ENCODE measurements at places on chromosomes 7 and 10. TPM values are rescaled to one million over a fixed set of nuclear protein-coding genes. Genes with fewer than 3 reads are reported as not detected.

GRCh38 chr10:93580828-93581227 lies 14.4 kb downstream of the FFAR4 start:
- no peak for DNase-seq

GRCh38 chr10:119781498-119781897 lies 55.6 kb downstream of the INPP5F start:
- no peak for DNase-seq

DNA sequence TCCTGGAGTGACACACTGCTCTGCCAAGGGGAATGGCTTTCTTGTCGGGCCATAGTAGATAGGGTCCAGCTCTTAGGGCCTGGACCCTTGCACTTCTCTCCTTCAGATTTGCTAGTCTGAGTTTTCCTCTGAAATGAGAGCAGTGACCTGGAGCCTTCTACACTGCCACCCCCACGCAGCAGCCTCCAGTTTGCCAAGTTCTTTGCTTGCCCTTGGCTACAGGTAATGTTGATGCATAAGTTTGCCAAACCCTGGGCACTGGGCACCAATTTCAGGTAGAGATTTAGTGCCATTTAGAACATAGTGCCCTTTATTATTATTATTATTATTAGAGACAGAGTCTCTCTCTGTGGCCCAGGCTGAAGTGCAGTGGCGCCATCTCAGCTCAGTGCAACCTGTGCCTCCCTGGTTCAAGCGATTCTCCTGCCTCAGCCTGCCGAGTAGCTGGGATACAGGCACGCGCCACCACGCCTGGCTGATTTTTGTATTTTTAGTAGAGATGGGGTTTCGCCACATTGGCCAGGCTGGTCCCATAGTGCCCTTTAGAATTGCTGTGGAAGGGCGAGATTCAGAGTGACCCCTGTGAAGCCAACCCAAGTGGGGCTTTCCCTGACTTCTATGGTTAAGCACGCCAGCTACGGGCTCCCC lies 14.5 kb downstream of the EEPD1 start:
- no peak for DNase-seq

- no peak for DNase-seq
These were observed 32.3 kb downstream of the CARD11 start for GRCh38 chr7:3011211-3011852.

- DNase-seq = no peak
These were observed 21.5 kb downstream of the RPP38 start for GRCh38 chr10:15118615-15119014.

DNA sequence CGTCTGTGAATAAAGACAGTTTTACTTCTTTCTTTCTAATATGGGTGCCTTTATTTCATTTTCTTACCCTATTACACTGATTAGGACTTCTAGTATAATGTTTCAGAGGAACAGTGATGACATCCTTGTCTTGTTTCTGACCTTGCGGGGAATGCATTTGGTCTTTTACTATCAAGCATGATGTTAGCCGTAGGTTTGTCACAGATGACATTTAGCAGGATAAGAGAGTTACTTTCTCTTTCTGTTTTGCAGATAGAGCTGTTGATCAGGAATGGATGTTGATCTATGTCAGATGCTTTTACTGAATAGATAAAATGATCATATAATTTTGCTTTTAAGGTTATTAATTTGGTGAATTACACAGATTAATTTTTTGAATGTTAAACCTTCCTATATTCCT lies 6.6 kb upstream of the IGFBP3 start:
- no peak for DNase-seq

CPVL gene
- total RNA-seq = 1.1 TPM

DNA sequence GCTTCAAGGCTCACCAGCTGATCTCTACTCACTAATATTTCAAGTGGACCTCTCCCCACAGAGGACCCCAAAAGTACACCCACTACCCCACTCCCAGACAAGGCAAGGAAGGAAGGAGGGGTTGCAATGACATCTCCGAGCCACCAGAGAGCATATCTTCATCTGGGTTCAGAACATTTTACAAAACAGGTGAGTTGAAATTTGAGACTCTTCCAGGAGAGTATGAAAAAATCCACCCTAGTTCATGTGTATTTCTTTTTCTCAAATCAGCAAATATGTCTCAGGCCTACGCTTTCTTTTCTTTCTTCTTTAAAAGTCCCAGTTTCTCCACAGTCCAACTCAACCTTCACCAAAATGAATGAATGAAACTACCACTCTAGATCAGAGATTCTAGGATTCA lies 61.9 kb downstream of the SGMS1 start:
- DNase-seq = no peak

GTPBP10 gene
- total RNA-seq = 23.7 TPM

DNA sequence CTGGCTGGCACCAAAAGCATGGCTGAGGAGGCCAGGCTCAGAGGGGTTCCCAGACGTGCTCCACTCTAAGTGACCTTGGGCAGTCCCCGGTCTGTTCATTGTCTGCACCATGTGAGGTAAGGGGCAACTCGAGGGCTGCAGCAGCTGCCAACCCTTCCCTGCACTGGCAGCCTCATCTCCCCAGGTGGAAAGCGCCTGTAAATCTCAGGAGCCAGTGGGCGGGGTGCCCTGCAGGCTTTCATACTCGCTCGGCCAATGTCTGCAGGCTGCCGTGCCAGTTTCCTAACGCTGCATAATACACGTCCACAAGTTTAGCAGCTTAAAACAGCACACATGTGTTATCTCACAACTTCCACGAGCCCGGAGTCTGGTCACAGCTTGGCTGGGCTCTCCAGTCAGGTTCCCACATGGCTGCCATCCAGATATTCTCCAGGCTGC lies 12.6 kb upstream of the GDF10 start:
- DNase-seq = no peak

- no peak for DNase-seq
These were observed 27.7 kb upstream of the TLX1 start for GRCh38 chr10:101103430-101103829.

DNA sequence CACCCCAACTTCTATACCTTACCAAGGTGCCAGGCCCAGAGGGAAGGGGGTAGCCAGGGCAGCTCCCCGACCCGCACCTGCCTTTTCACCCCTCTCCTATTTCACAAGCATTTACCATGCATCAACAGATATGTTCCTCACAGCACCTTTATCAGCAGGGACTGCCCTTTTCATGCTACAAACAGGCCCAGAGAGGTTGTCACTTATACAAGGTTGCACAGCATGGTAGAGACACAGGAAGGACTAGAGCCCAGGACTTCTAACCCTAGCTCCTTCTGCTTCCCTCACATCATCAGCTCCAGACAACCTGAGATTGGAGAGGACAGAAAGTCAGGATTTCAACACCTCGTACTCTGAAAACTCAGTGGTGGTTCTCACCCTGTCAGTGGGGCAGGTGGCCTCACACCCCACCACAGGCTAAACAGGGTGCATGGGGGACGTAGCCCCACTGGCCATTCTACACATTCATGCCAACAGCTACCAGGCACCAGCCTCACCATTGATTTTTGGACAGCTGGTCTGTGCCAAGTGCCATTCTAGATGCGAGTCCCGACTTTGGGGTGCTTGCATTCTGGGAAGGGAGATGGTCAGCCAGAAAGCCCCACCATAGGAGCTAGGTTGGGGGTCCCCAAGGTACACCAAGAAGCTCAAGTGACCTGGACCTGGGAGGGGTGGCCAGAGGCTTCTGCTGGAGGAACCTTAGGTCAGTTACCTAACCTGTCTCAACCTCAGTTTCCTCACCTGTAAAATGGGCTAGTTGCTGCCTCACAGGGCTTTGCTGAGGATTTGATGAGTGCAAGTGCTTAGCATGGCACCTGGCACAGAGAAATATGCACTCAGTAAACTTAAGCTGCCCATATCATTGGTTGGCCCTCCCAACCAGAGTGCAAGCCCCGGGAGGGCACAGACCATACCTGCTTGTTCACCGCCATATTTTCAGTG lies 38.4 kb downstream of the CHST3 start:
- no peak for DNase-seq

SLC35G1 gene
- total RNA-seq = 13.6 TPM

DNA sequence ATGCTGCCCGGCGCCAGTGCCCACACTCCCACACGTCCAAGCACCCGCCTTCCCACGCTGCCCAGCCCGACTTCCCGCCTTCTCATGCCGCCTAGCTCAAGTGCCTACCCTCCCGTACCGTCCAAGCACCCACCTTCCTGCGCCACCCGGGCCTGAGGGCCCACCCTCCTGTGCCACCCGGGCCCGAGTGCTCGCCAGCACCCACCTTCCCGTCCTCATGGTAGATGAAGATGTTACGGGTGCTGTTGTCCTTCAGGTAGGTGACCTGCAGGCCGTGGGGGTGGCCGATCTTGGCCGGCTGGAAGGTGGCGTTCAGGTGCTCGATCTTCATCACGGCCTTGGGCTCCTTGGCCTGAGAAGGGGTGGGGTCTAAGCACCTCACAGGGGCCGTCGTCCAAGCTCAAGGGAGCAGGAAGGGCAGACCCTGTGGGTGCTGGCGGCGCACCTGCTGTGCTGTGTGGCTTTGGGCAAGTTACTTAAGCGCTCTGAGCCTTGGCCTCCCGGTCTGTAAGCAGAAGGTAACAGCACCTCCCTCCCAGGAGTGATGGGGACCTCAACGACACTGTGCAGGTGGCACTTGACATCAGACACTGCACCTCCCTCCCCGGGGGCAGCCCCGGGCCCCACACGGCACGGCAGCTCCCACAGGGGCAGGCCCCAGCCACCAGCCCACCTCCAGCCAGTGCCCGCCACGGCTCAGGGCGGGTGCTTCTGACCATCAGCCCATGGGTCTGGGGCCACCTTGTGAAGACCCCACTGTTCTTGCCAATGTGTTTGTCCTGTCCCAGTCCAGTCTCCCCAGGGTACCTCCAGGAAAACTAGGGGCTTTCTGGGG lies 27.8 kb downstream of the GET4 start:
- no peak for DNase-seq

- DNase-seq = no peak
These were observed 32.4 kb upstream of the TOMM7 start for GRCh38 chr7:22855049-22855392.

DNA sequence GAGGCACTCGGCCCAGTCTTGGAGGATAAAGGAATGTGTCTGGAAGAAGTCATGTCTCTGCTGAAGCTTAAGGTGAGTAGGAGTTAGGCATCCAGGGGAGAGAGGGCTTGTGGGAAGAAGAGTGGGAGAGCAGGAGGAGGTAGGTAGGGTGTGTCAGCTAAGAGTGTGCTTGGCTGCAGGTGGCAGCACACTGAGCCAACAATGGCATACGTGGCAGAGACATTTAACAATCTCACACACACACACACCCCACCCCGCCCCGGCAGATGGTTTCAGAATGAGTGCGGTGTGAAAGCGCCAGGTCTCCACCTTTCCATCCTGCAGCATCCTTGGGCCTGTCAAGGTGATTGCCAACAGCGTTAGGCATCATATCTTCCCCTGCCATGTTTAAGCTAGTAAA lies 11.2 kb upstream of the ARPC1A start:
- DNase-seq = no peak

DNA sequence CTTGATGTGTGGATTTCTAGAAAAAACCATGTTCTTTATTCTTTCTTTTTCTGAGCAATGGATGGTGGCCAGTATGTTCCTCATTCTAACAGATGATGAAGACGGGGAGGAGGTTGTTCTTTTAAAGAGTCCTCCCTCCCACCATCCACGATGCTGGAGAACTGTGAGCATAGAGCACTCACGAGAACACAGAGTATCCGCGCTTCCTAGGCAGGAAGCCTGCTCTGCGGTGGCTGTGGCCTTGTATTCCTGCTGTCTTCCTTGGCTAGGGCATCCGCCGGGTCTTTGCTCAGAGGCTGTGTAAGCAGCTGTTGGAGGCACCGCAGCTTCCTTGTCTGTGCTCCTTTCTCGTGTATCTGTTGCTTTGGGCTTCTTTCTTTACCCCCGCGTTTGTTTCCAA lies 214.2 kb downstream of the CCDC3 start:
- DNase-seq = no peak

GRCh38 chr10:129498680-129499079 lies 31.6 kb downstream of the MGMT start:
- no peak for DNase-seq
